Daoy (cell line): ENCODE measurements at places on chromosomes 5 and 9.

GRCh38 chr5:111743988-111744387, 13.0 kb downstream of the NREP start:
- DNase-seq, result no peak

DNA sequence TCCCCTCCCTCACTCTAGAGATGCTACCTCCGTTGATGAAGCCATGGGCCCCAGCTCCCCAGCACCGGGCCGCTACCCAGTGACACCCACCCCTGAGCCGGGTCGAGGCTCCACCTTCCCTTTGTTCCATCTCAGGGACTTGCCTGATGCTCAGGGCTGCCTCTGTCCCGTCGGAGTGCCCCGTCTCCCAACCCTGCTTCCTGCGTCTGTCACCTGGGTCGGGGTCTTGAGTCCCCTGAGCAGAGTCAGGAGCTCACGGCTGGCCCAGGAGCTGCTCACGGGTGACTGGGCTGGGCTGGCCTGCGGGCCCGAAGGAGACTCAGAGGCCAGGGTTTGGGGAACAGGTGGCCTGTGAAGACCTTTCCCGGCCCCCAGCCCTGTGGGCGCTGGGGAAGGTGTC, 85.3 kb downstream of the KCNT1 start:
- no peak for DNase-seq

DNA sequence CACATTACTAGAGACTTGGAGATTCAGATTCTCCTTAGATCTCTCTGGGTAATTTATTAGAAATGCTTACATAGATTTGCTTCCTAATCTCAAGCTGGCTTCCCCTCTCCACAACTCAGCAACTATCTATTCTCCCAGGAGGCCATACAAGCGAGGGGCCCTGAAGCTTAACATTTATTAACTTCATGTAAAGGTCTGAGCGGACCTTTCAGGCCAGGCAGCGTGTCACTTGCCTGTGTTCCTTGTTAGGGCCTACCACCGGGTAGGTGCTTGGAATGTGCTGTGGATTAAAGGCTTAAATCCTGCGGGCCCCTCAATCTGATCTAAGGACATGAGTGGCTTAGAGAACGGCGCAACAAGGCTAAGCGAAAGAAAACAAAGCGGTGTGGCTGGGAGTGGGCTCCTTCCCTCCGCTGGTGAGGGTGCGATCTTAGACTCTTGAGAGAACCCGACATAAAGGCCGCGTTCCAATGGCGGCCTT, 712 bp upstream of the HSPA4 start:
- DNase-seq, result no peak

DNA sequence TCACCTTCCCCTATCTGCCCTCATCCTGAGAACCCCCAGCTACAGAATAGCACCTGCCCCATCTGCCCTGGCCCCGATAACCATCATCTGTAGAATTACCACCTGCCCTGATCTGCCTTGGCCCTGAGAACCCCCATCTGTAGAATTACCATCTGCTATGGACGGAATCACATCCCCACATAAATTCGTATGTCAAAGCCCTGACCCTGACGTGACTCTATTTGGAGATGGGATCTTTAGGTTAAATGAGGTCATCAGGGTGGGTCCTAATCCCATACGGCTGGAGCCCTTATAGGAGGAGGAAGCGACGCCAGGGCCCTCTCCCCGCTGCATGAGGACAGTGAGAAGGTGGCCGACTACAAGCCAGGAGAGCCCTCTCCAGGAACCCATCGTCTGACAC, 32.6 kb downstream of the SARDH start:
- DNase-seq, result no peak

GRCh38 chr5:61167382-61167781, 5.1 kb upstream of the SMIM15 start:
- DNase-seq, result peak; percentile 52
